CD4-positive, alpha-beta T cell treated with Interleukin-2 at 100 ng/mL for 4 hours (primary cell): ENCODE measurements at places on chromosomes 6 and 20.

DNA sequence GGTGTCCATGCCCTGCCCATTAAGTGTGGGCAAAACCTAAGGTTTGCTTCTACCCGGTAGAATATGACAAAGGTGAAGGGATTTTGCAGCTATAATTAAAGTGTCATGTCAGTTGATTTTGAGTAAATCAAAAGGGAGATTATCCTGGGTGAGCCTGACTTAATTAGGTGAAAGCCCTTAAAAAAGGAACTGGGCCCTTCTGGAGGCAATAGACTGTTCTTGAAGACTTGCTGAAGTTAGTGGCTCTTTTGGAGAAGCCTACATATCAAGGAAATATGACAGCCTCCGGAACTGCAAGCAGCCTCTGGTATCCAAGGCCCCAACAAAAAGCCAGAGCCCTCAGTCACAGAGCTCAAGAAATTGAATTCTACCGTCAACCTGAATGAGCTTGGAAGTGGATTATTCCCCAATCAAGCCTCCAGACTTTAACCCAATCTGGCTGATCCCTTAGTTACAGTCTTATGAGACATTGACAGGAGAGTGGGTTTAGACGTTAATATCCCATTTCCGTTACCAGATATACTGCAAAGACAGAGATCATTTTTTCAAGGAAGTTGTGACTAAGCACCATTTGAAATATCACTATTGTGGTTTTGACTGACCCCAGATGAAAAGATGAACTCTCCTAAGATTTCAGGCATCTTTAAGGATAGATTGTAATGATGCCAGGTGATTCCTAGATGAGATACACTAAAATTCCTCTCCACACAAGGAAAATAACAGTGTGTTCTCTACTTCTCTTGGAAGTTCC lies 303.4 kb downstream of the PLCB1 start:
- no peak for DNase-seq

DNA sequence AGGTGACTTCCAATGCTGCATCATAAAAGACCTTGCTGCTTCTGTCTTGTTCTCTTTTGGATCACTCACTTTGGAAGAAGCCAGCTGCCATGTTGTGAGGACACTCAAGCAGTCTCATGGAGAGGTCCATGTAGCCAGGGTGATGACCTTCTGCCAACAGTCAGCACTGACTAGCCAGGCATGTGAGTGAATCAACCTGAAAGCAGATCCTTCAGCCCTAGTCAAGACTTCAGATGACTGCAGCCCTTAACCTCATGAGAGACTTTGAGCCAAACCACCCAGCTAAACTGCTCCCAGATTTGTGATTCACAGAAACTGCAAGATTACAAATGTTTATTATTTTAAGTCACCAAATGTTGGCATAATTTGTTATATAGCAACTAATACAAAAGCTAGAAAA lies 86.0 kb upstream of the IYD start:
- no peak for DNase-seq

DNA sequence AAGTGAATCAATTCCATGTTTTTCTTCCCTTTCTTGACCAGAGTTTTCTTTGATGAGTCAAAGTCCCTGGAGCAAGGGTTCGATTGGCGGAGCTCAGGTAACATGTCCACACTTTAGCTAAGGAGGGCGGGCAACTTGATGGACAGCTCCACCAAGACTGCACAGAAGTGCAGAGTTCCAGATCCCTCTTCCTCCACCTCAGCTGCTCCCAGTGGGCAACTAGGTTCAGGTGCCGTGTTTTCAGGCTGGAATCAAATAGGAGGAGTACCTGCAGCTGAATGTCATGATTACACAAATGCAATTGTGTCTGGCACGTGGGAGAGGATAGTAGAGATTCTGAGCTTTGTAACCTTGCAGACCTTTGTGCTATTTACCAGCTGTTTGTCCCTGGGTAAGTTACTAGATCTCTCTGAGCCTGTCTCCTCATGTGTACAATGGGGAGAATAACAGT lies 1.9 kb upstream of the ELMO2 start:
- DNase-seq = no peak

- DNase-seq = no peak
Measured at GRCh38 chr20:57262784-57263609, 3.4 kb downstream of the BMP7 start.
